ENCODE measurements at places on chromosomes 13 and 19. TPM values are rescaled to one million over a fixed set of nuclear protein-coding genes. Genes with fewer than 3 reads are reported as not detected.
A peak's percentile ranks its signal among the peaks of the same experiment; 100 is the strongest.

Gene ICAM1
- total RNA-seq: 4.6 TPM

Gene ZNF805
- total RNA-seq: 12.2 TPM

Gene PIH1D1
- 86.3 TPM for total RNA-seq

Gene TEKTIP1
- 1.0 TPM for total RNA-seq

Gene SLC27A1
- 5.0 TPM for total RNA-seq

Gene DIS3
- 44.4 TPM for total RNA-seq

GRCh38 chr13:51687947-51688714, 103.9 kb downstream of the WDFY2 start:
- no peak for DNase-seq

DNA sequence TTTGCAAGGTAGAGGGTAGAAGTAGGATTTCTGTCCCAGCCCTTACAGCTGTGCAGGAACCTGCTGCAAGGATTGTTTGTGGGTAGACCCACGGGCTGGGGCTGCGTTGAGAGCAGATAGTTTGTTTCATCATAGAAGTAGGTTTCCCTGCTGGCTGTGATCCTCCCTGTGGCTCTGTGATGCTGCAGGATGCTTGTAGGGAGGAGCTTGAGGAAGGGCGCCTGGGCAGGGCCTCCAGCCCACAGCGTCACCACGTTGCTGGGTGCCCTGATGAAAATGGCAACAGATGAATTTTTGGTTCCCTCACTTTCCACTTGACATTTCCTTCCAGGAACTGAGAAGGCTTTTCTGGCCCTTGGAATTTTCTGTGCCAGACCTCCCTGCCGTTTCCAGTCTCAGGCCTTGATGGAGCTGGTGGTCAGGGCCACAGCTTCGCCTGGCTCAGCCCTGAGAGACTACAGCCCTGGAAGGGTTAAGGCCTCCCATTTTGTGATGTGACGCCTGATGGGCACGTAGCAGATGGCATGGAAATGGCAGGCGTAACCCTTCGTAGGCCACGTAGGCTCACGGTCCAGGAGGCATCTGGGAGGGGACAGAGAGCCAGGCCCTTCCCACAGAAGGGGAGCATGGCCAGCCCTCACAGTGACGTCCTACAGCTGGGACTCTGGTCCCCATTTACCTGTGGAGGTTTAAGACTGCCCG, 42.2 kb downstream of the GATAD2A start:
- no peak for DNase-seq

DNA sequence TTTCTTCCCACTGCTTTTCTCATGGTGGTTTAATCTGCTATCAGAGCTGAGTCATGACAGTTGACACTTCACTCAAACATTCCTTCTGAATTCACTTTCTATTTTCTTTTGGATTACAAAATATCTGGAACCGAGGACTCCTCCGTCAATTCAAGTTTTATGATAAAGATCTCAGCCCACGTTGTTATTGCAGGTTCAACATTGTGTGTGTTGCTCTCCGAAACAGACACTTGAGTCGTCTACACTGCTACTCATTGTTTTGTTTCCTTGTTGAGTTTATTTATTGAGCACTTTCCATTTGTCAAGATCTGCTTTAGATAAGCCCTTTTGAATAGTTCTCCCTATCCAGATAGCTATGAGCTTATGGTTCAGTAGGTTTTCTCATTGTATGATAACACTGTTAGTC, 636.1 kb upstream of the GPC6 start:
- peak; percentile 39 for DNase-seq

DNA sequence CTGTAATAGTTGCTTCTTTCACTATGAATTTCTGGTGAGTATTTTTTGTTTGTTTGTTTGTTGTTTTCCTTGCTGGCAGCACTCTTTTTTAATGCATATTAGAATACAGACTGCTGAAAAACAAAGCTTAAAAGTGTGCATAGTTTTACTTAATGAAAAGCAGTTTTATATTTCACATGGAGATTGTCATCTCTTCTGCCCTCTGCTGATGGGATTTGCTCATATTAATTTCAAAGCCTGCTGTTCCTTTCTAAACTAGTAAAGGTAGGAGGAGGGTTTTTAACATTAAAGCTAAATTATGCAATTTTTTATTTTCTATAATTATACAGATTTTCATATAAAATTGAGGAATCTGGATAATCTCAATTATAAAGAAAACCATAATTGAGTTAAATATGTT, 692.6 kb upstream of the SLITRK1 start:
- DNase-seq: peak; percentile 29

- no peak for DNase-seq
These were observed 507.4 kb downstream of the DACH1 start for GRCh38 chr13:71359641-71360040.

- no peak for DNase-seq
These were observed 757 bp downstream of the FBN3 start for GRCh38 chr19:8148410-8149260.

GRCh38 chr19:20558571-20558970, 7.0 kb downstream of the ZNF737 start:
- DNase-seq: no peak

GRCh38 chr13:71830736-71831135, 36.3 kb downstream of the DACH1 start:
- no peak for DNase-seq
